ENCODE measurements at places on chromosomes 3 and 15.

- DNase-seq: no peak
These were observed 5.0 kb upstream of the ATP8B4 start for GRCh38 chr15:50123861-50124557.

GRCh38 chr3:126485176-126485897, 9.6 kb upstream of the ZXDC start:
- DNase-seq: no peak

DNA sequence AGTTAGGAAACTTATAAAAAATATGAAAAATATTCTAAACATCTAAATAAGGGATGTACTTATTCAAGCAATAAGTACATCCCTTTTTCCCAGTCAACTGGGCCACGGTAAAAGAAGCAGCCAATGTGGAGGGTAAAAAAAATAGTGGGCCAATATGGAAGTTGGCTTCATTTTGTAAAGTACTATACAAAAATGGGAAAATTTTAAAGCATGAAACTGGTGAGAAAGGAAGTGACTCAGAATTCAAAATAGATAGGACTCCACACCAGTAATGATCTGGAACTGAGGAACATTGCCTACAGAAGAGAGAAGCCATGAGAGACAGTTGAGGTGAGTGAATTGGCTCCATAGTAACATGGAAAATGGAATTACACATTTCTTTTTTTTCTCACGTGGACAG, 108.9 kb downstream of the FNDC3B start:
- DNase-seq: no peak

GRCh38 chr3:126742057-126742456, 38.0 kb downstream of the CHCHD6 start:
- DNase-seq: no peak

DNA sequence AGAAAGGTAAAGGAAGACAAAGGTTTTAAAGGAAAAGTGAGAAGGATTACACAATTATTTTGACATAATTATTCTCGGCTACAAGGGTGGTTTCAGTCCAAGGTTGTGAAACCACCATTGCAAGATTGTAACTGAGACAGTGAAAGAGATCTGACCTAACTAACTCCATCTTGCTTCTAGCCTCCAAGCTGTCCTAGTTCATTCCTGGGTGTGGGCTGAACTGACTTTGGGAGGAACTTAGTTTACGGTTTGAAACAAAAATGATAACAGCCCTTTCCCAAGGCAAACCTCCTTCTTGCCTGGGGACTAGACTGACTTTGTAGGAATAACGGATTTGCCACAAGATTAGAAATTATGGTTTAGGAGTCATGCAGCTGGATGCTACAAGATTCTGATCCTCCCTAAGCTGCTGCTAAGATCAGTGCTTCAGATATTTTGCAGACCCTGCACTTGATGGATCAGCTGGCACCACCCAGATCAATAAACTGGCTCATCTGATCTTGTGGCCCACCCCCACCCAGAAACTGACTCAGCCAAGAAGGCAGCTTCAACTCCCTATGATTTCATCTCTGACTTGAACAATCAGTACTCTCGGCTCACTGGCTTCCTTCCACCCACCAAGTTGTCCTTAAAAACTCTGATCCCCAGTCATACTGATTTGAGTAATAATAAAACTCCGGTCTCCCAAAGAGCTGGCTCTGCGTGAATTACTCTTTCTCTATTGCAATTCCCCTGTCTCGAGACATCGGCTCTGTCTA, 57.7 kb upstream of the AADACL2 start:
- DNase-seq: no peak

- DNase-seq: no peak
These were observed 12.8 kb downstream of the TMEM62 start for GRCh38 chr15:43146184-43146583.

DNA sequence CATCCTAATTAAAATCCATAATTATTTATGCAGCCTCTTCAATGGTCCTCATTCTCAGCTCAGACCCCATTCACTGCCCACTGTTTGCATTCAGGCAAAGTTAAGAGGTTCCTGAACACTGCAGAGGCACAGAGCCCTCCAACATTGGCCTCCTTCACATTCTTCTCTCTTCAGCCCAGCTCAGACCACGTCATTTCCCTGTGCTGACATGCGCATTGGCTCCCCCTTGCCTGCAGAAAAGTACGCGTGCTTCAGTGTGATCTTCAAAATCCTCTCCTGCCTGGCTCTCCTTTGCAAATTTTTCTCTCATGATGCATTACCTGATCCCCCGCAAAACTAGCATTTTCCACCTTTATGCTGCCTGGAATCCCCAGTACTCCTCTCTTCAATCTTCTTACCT, 552.3 kb downstream of the NTRK3 start:
- no peak for DNase-seq

DNA sequence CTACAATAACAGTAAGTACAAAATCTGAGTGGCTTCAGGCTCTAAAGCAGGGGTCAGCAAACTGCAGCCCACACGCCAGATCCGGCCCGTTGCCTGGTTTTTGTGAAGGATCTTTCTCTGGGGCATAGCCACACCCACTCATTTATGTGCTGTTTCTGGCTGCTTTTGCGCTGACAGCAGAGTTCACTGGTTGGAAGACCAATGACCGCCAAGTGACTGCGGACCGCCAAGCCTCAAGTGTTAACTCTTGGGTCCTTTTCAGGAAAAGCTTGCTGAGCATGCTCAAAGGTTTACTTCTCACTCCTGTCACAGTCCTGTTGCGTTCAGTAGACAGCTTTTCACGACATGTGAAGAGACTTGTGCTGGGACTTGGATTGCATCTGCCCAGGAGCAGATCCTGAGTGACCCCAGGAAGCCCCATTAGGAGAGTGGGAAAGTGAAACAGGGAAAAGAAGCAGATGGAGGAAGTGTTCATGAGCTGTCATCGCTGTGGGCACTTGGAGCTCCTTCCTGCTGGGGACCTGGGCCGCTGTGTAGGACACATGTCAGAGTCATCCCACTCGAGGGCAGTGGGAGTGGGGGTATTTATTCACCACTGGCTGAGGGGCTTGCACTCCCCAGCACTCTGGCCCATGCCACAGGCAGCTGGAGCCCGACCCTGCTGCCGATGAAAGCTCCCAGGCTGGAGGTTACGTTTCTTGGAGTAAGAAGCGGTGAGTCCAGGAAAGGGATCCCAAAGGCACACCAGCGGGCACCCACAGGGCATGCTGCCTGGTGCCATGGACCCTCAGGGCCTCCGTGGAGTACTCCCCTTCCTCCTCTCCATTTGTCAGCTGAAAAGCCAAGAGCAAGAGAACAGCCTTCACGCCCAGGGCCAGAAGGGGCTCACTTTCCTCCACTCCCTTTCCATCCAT, 249.1 kb downstream of the PLCL2 start:
- no peak for DNase-seq

- no peak for DNase-seq
These were observed 57.2 kb upstream of the ST8SIA2 start for GRCh38 chr15:92336419-92336987.

DNA sequence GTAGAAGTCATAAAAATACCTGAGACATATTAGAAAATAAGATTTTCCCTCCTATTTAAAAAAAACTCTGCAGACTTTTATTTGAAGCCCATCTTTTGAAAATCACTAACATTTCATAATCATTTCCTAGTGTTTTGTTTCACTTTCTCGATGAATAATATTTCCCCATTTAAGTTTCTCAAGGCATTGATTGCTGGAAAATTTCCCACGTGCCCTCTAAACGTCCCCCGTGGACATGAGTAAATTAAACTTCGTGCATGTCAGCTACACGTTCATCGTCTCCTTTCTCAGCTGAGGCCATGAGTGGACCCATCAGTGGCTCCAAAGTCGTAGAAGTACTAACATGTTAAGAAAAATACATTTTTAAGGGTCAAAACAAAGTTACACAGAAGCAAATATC, 2.0 kb upstream of the TM2D3 start:
- no peak for DNase-seq

- DNase-seq: peak; percentile 53
These were observed 33.5 kb upstream of the LYZL4 start for GRCh38 chr3:42443819-42444436.

GRCh38 chr3:9352917-9353752, 9.7 kb upstream of the THUMPD3 start:
- no peak for DNase-seq

DNA sequence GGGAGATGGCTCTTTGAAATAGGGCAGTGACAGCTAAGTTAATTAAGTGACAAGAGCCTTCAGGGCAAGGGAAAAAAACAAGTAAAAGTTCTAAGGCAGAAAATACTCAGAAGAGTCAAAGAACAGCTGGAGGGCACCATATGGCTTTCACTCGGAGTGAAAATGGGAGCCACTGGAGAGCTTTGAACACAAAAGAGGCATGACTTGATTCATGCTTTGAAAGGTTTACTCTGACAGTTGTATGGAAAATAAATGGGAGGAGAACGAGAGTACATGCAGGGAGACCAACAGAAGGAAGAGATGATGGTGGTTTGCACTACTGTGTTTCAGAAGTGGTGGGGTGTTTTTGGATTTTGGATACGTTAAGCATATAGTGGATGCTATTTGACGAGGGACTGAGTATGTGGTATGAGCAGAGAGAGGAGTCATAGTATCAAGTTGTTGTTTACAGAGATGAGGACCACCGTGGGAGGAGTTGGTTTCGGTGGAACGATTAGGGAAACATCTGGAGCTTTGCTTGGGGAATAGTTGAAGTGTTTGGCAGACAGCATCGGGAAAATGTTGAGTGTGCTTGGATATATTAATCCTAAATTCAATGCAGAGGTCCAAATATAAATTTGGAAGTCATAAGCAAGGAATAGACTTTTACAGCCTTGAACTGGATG, 411.5 kb downstream of the GABRG3 start:
- no peak for DNase-seq

GRCh38 chr15:33104212-33104611, 90.3 kb downstream of the FMN1 start:
- DNase-seq: no peak
